ENCODE measurements at places on chromosomes 2 and 18.

DNA sequence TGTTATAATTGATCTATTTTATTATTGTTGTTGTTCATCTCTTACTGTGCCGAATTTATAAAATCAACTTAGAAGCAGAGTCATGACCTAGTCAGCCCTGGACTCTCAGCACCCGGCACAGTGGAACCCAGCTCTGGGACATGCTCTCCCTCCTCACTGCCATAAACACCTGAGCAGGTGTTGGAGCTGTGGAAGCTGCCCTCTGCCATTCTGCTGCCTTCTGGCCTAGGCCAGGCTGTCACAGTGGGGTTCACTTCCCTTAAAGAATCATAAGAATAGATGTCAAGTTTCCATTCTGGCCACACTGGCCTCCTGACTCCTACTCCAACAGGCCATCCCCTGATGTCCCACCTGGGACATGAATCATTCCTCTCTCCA lies 192.2 kb downstream of the ZFP36L2 start:
- DNase-seq, result no peak

DNA sequence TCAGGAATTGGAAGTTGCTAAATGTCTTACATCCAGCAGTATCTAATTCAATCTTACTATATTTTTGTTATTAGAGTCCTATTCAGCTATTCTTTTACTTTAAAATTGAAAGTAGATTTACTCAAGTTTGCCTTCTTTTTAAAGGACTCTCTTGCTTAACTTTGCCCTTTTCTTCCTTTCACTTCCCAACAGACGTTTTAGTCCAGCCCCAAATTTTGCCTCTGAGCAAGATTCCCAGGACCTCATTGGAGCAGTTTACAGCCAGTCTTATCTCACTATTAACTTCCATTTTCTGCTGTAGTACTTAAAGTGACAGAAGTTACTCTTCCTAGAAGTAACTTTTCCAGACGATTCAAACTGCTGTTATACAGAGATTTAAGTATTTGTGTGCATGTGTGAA lies 1.7 kb upstream of the PRKD3 start:
- DNase-seq, result no peak

- no peak for DNase-seq
Observed at GRCh38 chr2:240576036-240576435, 7.8 kb downstream of the RNPEPL1 start.

GRCh38 chr2:31933066-31933465 lies 77.7 kb downstream of the MEMO1 start:
- no peak for DNase-seq

- DNase-seq, result no peak
Observed at GRCh38 chr2:38671946-38672345, 6.0 kb downstream of the GALM start.

DNA sequence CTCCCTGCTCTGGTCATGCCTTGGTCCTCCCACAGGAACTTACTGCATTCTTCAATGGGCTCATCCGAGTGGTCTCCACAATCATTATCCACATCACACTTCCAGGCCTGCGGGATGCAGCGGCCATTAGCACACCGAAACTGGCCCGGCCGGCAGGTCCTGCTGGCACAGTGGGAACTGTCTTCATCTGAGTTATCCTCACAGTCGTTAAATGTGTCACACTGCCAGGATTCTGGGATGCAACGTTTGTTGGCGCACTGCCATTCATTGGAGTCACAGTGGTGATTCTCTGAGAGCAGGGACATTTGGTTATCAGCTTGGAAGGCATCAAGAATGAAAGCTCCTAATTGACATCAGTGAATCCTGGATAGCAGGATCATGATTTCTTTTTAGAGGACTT lies 104.5 kb downstream of the DHRS9 start:
- no peak for DNase-seq

DNA sequence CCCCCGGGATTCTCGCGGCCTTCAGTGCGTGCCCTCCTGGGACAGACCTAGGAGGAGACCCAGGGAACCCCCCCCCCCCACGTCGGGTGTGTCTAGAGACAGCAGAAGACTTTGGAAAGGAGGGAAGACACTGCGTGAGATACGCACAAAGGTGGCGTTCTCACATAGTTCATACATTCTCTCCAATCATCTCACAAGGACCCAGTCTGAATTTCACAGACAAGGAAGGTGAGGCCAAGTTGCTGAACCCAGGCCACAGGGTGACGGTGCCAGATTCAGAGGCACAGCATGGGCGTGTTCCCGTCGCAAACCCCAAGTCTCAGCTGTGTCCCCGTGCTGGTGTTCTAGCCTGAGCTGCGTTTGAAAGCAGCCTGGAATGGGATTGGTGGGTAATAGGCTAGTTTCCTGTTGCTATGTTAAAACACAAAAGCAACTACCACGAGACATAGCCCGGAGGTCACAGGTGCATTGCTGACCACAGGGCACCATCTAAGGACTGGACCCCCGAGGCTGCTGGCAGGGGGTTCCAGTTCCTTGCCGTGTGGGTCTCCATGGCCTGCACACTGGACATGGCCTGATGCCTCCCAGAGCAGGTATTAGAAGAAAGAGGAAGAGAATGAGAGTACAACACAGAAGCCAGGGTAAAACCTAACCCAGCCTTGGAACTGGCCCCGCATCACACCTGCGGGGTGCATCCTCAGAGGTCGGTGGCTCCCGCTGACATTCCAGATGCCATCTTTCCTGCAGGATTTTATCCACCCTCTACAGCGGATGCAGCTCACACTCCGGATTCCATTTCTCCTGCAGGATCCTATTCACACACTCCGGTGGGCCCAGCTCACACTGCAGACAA lies 1.1 kb upstream of the PXDN start:
- no peak for DNase-seq

DNA sequence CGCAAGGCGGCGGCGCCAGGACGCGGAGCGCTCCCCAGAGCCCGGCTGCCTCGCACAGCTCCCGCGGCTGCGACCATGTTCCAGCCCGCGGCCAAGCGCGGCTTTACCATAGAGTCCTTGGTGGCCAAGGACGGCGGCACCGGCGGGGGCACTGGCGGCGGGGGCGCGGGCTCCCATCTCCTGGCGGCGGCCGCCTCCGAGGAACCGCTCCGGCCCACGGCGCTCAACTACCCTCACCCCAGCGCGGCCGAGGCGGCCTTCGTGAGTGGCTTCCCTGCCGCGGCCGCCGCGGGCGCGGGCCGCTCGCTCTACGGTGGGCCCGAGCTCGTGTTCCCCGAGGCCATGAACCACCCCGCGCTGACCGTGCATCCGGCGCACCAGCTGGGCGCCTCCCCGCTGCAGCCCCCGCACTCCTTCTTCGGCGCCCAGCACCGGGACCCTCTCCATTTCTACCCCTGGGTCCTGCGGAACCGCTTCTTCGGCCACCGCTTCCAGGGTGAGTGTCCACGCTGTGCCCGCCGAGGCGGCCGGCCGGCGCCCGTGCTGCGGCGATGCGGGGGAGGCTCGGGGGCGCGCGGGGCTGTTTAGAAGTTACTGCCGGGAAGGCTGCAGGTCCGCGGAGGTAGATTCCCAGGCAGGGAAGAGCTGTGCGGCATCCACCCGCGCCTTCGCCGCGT lies 696 bp downstream of the EMX1 start:
- DNase-seq, result no peak

DNA sequence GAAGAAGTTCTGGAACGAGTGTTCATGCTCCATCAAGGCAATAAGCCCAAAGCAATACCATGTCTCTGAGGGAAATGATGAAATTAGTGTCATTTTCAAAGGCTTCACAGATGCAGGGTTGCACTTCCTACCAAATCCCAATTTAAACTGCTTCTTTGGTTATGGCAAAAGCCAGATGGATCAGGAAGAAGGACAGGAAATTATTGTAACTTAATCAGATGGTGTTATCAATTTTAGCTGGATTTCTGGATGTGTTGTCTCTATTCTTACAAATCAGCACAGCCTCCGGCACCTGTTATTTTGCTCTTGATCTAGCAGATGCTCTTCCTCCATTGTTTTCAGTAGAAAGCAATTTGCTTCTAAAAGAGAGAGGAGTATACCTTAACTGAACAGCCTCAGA lies 693.4 kb downstream of the SOCS6 start:
- DNase-seq, result no peak

DNA sequence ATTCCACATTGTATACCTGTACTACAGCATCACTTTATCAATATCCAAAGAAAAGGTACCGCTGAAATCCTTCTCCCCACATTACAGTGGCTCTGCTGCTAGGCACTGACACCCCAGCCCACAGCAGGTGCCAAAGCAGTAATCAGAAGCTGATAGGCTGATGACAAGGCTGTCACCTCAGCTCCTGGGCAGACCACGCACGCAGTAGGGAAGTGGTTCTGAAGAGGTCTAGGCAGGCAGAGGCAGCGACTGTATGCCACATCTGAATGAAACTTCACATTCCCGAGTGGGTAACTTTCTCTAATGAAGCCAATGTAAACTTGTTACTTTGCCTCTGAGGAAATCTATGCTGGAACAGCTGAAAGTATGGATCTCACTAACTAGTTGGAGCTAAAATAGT lies 113.0 kb downstream of the MEP1B start:
- DNase-seq, result no peak

- no peak for DNase-seq
Observed at GRCh38 chr18:36757081-36757480, 71.7 kb downstream of the TPGS2 start.

GRCh38 chr2:100924122-100924519 lies 78.0 kb upstream of the RPL31 start:
- no peak for DNase-seq

DNA sequence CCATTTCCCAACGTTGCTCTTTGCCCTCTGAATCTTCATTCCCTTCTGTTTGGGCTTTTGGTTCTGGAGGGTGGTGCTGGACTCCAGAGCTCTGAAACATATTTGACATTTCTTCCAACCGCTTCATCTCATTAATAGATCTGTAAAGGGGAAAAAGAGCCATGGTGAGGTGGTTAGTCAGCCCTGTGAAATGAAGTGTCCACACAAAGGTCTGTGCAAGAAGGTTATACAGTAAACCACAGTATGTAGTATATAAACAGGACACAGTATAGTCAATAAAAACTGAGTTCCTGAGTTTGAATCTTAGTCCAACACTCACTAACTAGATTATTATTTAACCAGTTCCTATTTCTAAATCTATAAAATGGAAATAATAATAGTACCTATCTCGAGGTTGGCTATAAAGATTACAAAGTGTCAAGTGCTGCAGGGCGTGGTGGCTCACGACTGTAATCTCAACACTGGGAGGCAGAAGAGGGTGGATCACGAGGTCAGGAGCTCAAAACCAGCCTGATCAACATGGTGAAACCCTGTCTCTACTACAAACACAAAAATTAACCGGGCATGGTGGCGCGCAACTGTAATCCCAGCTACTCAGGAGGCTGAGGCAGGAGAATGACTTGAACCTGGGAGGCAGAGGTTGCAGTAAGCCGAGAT lies 13.1 kb downstream of the STARD7 start:
- DNase-seq, result no peak

DNA sequence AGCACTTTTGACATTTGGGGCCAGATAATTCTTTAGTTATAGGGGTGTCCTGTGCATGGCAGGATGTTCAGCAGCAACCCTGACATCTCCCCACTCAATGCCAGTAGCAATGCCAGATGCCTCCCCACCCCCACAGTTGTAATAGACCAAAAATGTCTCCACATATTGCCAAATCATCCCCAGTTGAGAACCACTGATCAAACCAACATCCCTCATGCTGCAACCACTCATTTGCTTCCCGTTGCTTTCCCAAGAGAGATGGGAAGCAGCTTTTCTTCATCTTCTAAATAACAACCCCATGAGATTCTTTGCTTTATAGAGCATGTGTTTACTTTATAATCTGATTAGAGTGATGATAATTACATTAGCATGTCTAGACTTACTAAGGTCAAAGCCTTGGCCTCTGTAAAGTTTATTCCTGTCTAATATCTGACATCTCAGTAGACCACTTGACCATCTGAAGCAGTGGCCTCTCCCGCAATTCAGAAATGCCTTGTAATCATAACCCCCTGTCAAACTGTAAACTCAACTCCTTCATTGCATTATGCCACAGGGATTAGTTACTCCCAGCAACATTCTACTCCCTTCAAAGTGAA lies 28.7 kb upstream of the C1D start:
- no peak for DNase-seq

GRCh38 chr18:8991155-8991554 lies 111.3 kb upstream of the NDUFV2 start:
- DNase-seq, result no peak

- DNase-seq, result no peak
Observed at GRCh38 chr2:39488450-39488849, 51.4 kb upstream of the MAP4K3 start.

DNA sequence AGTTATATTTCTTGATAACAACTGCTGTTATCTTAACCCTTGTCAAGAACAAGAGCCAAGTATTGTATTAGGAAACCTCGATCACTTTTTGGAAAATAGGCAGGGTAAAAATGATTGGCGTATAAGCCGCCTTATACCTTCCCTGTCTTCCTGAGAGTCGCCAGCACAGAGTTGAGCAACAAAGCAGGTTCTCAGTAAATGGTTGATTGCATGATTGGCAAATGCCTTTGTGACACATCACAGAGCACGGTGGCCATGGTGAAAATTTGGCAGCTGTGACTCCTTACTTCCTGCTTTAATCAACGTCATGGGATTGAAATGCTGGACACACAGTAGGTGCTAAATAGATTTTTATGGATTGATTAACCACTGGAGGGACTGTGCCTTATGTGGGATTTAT lies 3.9 kb upstream of the KLHL29 start:
- DNase-seq, result no peak

- DNase-seq, result no peak
Observed at GRCh38 chr2:198523710-198524109, 719.3 kb downstream of the PLCL1 start.

DNA sequence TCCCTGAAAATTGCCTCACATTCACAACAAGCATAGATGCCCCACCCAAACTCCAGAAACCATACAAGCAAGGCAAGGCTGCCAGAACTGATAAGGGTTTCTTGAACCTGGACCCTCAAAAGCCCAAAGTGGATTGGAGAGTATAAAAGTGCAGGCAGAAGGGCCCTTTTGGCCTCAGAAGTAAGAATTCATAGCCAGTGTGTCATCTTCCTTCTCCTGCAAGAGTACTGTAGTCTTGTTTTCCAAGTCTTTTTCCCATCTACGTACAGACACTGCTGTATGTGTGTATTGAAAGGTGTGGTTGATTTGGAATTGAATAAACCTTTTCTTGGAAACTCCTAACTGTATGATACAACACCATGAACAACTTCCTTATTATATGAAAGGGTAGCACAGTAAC lies 46.8 kb downstream of the ZC3H15 start:
- no peak for DNase-seq

GRCh38 chr2:19346983-19347618 lies 11.3 kb downstream of the OSR1 start:
- no peak for DNase-seq

DNA sequence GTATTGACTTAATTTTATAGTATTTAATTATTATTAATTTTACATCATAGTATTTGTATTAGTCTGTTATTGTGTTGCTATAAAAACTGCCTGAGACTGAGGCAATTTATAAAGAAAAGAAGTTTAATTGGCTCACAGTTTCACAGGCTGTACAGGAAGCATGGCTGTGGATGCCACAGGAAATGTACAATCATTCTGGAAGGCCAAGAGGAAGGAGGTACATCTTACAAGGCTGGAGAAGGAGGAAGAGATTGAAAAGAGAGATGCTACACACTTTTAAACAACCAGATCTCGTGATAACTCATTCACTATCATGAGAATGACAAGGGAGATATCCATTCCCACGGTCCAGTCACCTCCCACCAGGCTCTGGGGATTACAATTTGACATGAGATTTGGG lies 2019.4 kb upstream of the PIK3C3 start:
- no peak for DNase-seq

- peak; percentile 37 for DNase-seq
Observed at GRCh38 chr2:95264624-95265023, 9.6 kb upstream of the PROM2 start.

All from nucleus accumbens (tissue), 56 donors.